Mesenteric fat pad (tissue), 1 donor: ENCODE measurements at places on chromosomes 12 and 14.

- no peak for DNase-seq
Measured at GRCh38 chr14:30297876-30298795, 260.8 kb upstream of the G2E3 start.

- DNase-seq: no peak
Measured at GRCh38 chr12:67241482-67241881, 27.7 kb upstream of the CAND1 start.

- no peak for DNase-seq
Measured at GRCh38 chr12:318759-319515, 56.3 kb upstream of the SLC6A13 start.

DNA sequence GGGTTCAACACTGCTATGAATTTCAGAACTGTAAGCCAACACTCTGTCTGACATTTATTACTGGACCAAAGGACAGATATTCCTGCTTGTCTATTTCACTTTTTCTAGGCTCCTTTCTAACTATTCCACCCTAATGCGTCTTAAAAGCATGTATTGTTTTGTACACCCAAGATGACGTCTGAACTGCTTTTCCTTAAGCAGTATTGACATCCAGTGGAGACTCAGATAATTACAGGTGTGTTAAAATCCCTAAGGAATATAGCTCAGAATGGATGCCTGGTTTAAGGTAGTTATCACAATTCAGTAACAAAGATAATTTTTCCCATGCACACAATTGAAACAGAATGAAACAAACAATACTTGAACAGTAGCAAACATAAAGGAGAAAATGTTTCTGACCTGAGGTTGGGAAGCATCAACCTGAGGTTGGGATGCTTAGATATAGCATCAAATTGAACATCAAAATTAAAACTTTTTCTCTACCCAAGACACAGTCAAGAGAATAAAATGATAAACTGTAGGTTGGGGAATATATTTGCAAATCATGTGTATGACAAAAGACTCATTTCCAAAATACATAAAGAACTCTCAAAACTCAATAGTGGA, 93.7 kb upstream of the PTPRR start:
- no peak for DNase-seq

- DNase-seq: no peak
Measured at GRCh38 chr12:68786929-68787328, 21.0 kb upstream of the MDM2 start.

DNA sequence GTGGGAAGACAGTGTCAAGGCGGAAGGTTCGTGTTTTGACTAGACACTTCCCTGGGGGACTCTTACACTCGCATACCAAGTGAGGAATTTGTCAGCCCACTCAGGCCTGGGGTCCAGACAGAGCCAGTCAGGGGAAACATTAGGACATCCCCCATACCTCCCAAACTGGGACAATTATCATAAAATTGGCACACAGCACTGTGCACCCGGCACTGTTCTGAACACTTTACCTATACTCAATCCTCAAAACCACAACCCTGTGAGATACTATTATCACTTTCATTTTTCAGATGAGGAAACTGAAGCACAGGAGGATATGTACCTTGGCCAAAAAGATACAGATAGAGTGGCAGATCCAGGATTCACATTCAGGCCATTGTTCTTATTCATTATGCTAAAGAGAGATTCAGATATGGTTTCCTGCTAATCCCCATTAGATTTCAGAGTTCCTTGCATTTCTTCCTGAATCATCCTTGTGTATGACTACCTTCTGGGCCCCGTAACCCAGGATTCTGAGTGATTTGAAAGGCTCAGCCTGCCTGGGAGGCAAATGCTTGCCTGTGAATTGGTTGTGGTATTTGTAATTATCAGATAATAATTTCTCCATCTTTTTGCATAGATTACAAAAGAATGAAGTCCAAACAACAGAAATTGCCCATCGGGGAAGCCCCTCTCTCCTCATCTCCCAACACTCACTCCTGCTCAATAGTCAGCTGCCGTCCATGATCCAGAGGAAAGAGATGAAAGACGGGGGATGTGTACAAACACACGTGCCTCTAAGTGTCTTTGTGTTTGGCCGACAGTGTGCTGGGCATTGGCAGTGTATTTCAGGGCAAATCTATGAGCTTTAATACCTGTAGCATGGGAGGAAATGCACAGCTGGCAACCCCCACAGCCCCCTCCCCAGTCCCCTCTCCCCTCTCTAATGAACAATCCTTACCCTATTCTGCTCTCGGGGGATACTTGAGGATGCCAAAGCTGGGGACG, 4.6 kb downstream of the TAC3 start:
- peak; percentile 53 for DNase-seq
